ENCODE measurements at places on chromosomes 6 and 20.

- DNase-seq, result no peak
Observed at GRCh38 chr20:37640600-37641561, 52.9 kb upstream of the CTNNBL1 start.

GRCh38 chr20:38060536-38060935, 27.0 kb downstream of the RPRD1B start:
- DNase-seq, result no peak

- no peak for DNase-seq
Observed at GRCh38 chr20:10047427-10047826, 12.6 kb downstream of the ANKEF1 start.

DNA sequence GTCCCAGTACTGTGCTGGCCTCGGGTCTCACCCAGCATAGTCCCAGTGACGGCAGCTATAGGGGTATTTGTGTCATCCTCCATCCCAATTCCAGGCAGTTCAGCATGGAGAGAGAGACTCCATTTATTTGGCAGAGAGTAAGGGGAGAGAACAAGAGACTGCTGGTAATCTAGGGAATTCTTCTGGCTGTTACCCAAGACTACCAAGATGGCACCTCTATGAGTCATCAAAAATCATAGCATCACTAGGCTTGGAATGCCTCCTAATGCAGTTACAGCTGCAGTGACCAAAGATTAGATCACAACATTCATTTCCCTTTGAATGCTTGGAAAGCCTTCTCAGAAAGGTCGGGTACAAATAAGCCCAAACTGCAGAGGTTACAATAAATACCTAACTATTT, 660.4 kb upstream of the FLRT3 start:
- DNase-seq, result no peak

DNA sequence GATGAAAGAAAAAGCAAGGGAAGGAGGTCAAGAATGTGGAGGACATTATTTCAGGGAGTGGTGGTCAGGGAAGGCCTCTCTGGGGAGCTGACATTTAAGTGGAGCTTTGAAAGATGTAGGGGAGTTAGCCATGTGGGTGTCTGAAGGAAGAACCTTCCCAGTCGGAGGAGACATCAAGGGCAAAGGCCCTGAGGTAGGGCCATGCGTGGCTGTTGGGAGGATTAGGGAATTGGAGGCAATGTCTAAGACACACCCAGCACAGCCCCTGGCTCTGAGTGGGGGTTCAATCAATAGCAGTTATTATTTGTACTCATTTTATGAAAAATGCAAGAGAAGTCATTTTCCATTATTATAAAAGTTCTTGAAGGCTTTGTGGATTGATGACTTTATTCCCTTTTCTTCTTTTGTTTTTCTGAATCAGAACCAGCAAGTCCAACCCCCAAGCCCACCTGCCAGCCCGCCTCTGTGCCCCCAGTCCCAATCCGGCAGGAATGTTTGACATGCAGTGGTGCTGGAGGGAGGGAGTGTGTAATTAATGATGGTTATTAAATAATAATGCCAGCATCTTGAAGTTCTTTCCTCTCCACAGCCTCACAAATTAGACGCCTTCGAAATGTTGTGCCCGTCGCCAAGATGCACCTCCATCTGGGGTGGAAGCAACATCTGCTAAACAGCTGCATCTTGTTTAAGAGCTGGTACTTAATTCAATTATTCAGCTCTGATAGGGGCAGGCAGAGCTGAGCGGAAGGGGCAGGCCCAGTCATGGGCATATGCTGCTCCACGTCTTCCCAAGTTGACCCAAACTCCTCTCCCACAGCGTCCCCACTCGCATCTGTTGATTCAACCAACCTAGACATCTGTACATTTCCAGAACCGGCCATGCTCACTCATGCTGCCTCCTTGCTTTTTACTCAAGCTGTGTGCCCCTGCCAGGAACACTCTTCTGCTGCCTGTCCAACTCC, 81.3 kb upstream of the SIRPA start:
- no peak for DNase-seq

DNA sequence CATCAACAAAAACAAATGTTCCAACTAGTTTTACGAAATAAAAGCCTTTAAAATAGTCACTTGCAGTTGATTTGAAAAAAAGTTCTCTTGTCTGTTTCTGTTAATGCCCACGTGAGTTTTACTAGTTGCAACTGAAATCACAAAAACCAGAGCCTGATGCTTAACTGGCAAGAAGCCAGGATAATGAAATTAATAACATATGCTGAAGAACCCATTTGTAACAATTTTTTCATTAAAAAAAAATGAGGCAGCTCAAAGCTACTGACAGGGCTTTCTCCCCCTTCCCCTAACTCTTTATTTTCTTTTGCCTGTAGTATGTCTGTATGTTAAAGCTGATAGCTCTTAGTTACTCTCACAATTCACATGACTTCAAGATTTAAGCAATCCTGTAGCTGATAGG, 132.7 kb upstream of the EYA4 start:
- DNase-seq, result no peak

GRCh38 chr6:63527658-63528514, 44.4 kb upstream of the LOC128125822 start:
- DNase-seq, result no peak

GRCh38 chr20:37316116-37316774, 26.8 kb downstream of the MANBAL start:
- DNase-seq, result no peak

GRCh38 chr20:33172781-33173180, 4.8 kb downstream of the BPIFA2 start:
- no peak for DNase-seq

DNA sequence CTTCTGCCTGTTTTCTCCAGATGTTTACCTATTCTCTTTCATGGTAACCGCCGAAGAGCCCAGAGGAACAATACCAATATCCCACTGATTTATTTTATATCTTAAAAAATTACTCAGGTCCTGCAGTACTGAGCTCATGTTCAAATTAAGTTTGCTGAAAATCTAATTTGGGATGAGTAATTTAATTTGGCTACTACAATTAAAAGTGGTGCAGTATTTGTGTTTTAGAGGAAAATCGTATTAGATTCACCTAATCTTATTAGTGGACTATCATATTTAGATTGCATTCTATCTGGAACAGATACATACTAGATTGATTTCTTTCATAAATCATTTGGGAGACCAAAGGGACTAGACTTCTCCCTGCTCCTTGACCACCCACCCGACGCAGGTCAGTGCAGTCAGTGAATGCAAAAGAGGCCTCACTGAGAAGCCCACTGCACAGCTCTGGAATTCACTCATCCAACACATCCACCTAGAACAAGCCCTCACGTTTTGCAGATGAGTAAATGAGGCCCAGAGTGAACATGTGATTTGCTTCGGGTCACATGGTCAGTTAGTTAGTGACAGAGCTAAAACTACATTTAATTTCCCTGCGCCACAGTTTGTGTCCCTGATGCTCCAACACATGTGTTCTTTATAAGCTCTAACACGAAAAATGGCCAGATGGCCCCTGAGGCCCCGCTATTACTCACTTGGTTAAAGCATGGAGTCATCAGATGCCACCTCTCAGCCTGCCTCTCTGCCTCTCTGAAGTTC, 101.8 kb downstream of the TRERF1 start:
- DNase-seq, result no peak

DNA sequence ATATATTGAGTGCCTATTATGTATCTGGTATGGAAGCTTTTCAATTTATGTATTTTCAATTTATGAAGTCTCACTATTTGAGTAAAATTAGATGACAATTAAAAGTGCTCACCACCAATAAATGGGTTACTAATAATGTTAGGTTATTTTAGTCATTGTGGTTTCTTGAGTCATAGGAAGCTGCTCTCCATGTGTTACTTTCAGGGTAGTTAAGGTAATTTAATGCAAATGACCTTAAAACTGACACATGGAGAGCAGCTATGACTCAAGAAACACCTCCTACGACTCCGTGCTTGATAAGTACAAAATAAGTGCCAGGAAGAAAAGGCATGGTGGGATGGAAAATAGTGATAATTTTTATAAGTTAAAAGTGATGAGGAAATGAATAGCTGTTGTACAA, 16.5 kb upstream of the TINAG start:
- no peak for DNase-seq

GRCh38 chr6:74170118-74170517, 474.1 kb downstream of the CD109 start:
- no peak for DNase-seq

DNA sequence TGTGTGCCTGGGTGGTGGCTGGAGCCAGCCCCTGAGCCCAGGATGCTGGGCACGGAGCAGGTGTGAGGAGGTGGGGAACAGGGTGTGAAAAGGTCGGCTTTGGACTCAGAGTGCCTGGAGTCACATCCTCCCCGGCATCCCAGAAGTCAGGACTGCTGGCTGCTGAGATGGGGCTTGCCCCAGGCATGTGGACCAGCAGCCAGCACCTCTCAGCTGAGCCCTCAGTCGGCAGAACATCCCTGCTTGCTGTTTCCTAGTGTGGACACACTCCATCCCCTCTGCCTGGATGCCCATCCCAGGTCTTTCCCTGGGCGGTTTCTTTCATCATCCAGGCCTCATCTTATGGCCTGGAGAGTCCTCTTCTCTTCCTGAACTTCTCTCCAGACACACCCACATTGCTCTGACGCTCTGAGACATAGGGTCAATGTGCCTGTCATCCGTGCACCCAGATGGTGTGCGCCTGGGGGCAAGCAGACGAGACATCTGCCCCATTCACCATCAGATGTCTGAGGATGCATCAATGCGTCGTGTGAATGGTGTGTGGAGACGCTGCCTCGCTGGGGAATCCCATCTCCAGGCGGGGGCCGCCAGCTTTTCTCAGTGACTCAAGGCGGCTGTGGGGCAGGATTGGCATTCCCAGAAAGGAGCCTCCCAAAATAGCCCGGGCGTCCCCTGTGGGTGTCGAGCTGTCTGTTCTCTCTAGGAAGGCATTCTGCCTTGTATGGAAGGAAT, 104.2 kb downstream of the SYCP2 start:
- no peak for DNase-seq

DNA sequence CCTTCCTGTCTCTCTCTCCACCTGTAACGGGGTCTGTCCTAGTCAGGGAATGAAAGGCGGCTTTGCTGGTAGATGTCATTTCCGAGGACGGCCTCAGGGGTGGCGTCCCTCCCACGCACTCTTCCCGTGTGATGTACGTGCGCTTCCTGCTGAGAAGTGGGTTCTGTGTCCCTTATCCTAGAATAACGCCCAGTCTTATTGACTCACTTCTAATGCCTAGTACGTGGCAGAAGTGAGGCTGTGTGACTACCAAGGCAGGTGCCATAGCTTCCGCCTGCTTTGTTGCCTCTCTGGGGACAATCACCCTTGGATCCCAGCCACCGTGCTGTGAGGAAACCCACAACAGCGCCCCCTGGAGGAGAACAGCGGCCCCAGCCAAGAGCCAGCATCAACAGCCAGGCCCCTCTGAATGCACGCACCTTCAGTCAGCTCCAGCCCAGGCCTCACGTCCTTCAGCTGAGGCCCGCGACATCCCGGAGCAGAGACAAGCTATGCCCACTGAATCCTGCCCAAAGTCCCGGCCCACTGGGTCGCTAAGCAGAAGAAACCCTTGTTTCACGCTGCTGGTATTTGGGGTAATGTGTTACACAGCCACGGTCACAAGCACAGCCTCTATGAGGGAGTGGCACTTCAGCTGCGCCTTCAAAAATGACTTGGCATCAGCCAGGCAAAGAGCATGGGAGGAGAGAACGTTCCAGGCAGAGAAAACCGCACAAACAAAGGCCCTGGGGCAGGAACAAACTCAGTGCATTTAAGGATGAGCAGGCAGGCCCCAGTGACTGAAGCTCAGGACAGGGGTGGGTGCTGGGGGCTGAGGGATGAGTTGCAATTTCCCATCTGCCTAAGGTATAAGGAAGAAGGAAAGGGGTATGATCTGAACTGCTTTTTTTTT, 224.2 kb downstream of the NFATC2 start:
- no peak for DNase-seq

DNA sequence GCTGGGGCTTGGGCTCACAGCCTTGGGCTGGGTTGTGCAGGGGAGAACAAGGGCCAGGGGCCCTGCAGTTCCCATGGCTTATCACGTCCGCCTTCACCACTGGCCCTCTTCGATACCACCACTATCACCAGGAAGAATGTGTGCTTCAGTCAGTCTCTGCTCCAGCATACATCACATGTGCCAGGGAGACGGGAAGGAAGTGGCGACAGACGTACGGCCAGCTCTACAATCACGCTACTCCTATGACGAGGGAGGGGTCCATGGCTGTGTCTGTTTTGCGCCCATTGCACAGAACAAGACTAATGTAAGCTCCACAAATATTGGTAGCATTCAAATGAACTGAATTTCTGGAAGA, 72.1 kb downstream of the TRAM2 start:
- no peak for DNase-seq

DNA sequence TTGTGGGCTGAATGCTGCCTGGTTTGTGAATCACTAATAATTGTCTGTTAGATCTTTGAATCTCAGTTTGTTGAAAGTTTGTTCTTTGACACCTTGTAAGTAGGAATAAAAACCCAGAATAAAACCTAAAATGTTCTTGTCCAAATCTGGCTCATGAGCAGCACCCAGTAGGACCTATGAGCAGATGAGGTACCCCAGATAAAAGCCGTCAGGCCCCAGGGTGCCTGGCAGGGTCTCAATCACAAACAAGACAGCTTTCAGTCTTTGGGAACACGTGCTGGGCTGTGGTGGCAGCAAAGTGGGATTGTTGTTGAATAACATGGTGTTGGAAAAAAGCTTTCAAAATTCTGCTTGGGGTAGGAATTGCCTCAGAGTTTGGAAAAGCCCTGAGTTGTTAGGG, 52.1 kb upstream of the ECI2 start:
- no peak for DNase-seq

GRCh38 chr6:15504581-15505350, 158.1 kb downstream of the DTNBP1 start:
- no peak for DNase-seq

GRCh38 chr20:54794874-54795273, 319.5 kb downstream of the DOK5 start:
- no peak for DNase-seq

DNA sequence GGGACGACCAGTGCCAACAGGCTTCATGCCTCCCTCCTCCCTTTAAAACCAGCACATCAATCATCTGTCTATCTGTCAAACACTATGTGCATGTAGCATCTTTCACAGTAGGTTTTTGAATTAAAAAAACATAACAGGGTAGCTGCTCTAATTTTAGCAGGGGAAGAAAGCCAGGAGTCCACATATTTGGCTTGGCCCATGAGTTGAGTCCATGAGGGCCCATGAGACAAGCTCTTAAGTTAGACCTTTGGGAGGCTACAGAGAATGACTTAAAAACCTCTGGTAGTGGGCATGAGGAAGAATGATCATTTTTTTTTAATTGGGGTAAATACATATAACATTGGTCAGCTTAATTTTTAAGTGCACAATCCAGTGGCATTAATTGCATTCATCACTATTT, 194.9 kb downstream of the UTRN start:
- no peak for DNase-seq

Measured in esophagus squamous epithelium (tissue), 5 donors.